ENCODE measurements at places on chromosomes 6 and 20.

DNA sequence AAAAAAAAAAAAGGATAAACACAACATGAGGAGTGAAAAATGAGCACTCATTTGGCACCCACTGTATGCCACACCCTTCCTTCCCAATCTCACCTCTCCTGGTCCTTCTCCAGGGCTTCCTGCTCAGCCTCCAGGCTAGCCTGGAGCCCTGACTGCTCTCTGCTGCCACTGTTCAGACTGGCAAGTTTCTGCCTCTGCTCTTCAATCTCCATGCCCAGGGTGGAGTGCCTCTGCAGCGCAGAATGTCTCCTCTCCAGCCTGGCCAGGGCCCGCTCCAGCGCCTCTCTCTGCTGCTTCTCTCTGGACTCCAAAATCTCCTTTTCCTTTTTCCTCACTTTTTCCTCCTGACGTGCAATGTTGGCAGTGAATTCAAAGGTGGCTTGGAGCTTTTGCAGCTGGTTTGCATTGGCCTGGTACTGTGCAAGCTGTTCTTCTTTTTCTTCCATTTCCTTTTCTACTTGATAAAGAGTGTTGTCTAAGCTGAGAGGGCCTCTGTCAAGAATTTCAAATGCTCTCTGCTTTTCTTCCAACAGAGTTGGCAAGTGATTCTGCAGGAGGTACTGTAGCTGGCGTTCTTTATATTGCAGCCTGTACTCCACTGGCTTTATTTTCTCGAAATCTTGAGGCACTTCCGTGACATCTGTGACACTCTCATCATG lies 194.4 kb downstream of the KIF16B start:
- DNase-seq = no peak
- H3K4me1 ChIP-seq = no peaks in the 10 kb centered on the region
- H3K36me3 ChIP-seq = peaks cover 6% of the 10 kb centered on the region

DNA sequence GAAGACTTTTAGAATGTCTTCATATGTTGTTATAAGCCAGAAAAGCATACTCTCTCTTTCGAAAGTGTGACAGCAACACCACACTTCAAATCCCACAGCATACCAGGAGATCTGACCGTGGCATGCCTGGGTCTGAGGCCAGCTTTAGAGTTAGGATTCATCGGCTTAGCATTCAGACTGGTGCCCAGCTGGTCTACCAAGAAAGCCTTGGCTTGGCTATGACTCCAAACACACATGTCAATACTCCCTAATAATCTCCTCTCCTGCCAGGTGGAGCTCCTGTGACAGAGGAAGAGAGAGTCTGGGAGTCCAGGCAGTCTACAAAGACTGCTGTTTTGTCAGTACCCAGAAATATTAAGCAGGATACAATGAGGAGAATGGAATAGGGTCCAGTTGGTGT lies 77.1 kb upstream of the MAN1A1 start:
- no peak for DNase-seq
- H3K27me3 ChIP-seq = no peaks in the 10 kb centered on the region
- H3K4me3 ChIP-seq = no peak overlapping the region
- H3K4me1 ChIP-seq = no peaks in the 10 kb centered on the region
- H3K36me3 ChIP-seq = no peaks in the 10 kb centered on the region

DNA sequence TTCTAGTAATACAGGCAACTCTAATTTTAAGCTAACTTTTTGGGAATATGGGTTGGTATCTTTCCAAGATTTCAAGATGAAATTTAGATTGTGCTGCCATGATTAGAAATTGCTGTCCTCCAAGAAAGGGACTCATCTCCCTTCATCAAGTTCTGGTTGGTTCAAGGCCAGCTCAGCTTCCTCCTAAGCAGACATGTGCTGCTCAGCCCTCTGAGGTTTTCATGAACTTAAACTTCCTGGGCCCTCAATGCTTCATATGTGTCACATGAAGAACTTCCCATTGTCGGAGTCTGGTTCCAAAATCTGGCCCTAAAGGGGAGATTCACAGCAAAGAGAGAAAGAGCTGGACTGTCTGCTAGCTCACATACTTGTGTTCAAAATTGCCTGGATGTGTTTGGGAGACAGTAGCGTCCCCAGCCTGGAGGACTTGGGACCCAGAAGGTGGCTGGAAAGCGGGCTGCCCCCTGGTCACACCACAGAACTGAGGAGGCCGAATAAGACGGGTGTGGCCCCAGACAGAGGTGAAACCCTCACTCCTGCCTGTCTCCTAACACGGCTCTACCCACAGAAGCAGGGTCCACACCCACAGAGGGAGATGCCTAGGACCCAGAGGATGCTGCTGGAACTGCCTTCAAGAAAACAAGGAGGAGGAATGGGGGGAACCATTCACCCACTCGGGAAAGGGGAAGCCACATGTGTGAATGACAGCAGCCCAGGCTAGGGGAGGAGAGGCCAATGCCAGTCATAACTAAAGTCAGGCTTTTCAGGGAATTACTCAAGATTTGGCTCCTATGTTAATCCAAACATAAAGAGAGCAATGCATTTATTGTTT lies 54.3 kb upstream of the GPR31 start:
- H3K4me3 ChIP-seq = no peak overlapping the region
- H3K36me3 ChIP-seq = no peaks in the 10 kb centered on the region
- no peak for DNase-seq
- no peak overlapping the region for H3K27ac ChIP-seq
- H3K27me3 ChIP-seq = peaks cover 1% of the 10 kb centered on the region

- DNase-seq = no peak
- no peaks in the 10 kb centered on the region for H3K36me3 ChIP-seq
- no peak overlapping the region for H3K27ac ChIP-seq
- no peaks in the 10 kb centered on the region for H3K4me1 ChIP-seq
- peaks cover 1% of the 10 kb centered on the region for H3K27me3 ChIP-seq
- H3K4me3 ChIP-seq = no peak overlapping the region
Measured at GRCh38 chr6:168581236-168581635, 140.3 kb downstream of the SMOC2 start.

DNA sequence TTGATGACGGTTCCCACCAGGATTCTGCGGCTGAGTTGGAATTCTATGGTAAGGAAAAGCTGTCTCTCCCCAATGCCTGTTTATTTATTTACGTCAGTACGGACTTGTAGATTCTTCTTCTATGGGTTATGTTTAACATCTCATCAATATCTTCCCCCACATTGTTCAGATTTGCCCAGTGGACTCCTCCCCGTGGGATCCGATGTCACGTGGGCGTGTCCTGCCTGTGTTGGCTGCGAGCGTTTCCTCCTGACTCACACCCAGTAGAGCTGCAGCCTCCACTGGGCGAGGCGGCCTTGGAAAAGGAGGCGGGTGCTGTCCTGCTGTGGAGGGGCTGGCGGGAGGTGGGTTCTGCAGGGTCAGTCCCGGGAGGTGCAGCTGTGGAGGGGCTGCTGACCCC lies 46.8 kb upstream of the SLCO4A1 start:
- DNase-seq = peak; percentile 31
- H3K27ac ChIP-seq = no peak overlapping the region
- H3K4me1 ChIP-seq = no peaks in the 10 kb centered on the region
- no peak overlapping the region for H3K4me3 ChIP-seq
- no peaks in the 10 kb centered on the region for H3K36me3 ChIP-seq
- H3K27me3 ChIP-seq = peaks cover 39% of the 10 kb centered on the region

DNA sequence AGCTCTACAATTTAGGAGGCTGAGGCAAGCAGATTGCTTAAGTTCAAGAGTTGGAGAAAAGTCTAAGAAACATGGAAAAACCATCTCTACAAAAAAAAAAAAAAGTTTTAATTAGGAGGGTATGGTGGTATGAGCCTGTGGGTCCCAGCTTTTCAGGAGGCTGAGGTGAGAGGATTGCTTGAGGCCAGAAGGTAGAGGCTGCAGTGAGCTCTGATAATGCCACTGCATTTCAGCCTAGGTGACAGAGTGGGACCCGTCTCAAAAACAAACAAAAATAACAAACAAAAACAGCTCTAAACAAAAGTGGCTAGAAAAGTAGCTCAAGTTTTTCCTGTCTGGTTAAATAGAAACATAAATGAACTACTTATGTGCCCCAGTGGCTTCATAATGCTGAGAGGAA lies 2133.6 kb upstream of the DEFB115 start:
- no peak overlapping the region for H3K4me3 ChIP-seq
- H3K4me1 ChIP-seq = no peaks in the 10 kb centered on the region
- no peak for DNase-seq
- no peaks in the 10 kb centered on the region for H3K27me3 ChIP-seq
- H3K27ac ChIP-seq = no peak overlapping the region

DNA sequence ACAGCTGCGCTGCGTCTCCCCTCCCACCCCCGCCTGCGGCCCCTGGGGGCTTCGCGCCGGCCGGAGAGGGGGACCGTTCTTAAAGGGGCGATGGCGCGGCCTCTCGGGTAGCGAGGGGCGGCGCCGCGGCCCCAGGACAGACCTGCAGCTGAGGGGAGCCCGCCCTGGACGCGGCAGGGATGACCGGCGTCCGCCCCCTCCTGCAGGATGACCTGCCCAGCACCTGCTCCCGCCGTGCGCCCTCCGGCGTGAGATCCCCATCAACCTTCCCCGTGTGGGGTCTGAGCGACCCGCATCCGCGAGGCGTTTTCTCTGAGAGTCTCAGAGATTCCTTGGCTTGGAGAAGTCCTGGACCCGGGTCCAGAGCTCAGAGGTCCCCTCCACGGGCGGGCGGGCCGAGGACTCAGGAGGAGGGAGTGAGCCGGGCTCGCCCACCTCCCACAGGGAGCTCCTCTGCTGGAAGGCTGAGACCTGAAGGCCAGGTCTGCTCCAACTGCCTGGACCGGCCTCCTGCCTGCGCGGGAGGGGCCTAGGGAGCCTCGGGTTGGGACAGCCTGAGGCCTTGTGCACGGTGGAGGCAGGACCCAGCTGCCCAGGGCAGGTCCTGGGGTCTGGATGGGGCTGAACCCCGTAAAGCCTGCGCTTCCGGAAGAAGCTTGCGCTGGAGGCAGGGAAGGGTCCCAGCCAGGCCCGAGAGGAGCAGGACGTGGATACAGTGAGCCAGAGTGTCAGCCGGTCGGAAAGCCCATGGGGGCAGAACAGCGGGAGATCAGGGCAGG lies 532 bp upstream of the NKAIN4 start:
- H3K4me3 ChIP-seq = no peak overlapping the region
- peaks cover 4% of the 10 kb centered on the region for H3K4me1 ChIP-seq
- no peaks in the 10 kb centered on the region for H3K36me3 ChIP-seq
- H3K27ac ChIP-seq = no peak overlapping the region
- peaks cover 37% of the 10 kb centered on the region for H3K27me3 ChIP-seq

DNA sequence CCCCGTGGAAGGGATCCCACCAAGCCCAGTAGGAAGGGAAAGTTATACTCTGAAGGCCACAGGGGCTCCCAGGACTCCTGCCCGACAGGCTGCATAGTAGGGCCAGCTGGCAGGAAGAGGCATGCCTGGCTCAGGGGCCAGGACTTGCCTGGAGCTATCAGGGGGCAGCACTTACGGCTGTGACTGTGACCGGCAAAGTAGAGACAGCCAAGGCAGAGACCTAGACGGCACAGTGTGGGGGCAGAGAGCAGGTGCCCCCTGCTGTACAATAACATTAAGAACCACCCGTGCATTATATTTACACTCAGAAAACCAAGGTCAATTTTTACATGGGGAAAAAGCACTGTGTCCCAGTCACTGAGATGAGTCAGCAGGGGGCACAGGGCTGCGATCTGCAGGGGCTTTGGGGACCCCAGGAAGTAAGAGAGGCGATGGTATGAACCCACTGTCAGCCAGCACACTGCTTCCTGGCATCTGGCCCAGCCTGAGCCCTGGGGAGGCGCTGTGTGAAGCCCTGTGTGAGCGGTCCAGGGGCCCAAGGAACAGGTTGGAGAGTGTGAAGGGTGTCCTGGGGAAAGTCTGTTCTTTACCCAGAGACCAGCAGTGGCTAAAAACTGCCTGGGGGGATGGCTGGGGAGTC lies 9.9 kb downstream of the CCDC167 start:
- peaks cover 15% of the 10 kb centered on the region for H3K36me3 ChIP-seq
- H3K27me3 ChIP-seq = no peaks in the 10 kb centered on the region
- peak; percentile 55 for DNase-seq
- H3K4me1 ChIP-seq = peaks cover 68% of the 10 kb centered on the region

DNA sequence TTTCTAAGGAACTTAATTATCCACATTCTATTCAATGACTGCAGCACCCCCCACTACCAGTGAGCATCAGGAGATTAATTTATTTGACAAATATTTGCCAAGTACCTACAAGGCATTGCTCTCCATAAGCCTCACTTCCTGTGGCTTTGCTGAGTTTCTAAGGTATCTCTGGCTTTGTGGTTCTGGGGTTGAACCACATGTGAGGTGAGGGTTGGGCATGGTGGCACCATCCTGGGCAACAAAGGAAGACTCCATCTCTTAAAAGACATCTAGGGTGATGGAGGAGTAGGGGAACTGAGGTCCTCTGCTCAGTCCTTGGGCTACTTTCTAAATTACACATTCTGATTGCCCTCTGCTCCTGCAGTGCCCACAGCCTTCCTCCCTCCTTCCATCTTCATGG lies 25.5 kb upstream of the WFDC2 start:
- peak; percentile 50 for DNase-seq
- H3K4me3 ChIP-seq = no peak overlapping the region
- H3K27me3 ChIP-seq = peaks cover 6% of the 10 kb centered on the region
- no peak overlapping the region for H3K27ac ChIP-seq
- peaks cover 2% of the 10 kb centered on the region for H3K36me3 ChIP-seq
- peaks cover 22% of the 10 kb centered on the region for H3K4me1 ChIP-seq

DNA sequence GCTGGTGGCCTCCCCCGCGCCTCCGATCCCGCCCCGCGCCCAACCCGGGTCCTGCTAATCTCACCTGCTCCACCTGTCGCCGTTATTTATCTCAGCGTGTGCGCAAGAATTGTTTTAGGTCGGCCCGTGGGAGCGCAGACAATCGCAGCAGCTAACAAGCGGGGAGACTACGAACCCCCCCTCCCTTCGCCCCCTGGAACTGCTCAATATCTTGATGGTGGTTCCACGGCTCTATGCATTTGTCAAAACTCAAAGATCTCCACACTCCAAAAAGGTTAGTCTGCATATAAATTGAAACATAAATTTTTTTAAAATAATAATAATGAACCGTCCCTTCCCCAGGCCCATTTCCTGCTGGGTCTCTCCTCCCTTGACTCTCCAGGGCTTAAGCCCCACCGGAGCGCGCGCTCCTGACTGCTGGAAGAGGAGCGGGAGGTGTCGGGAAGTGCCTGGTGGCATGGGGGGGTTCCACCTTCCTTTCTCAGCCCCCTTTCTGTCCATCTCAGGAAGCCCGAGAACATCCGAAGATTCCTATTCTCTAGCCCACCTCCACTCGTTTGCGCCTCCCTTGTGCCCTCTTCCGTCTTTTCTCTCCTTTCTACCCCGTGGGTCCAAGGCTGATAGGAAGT lies 1.6 kb upstream of the MDGA1 start:
- H3K27me3 ChIP-seq = peaks cover 28% of the 10 kb centered on the region
- no peak for DNase-seq
- H3K4me1 ChIP-seq = peaks cover 15% of the 10 kb centered on the region
- no peak overlapping the region for H3K27ac ChIP-seq
- no peaks in the 10 kb centered on the region for H3K36me3 ChIP-seq

GRCh38 chr6:106037060-106037459 lies 49.1 kb upstream of the PRDM1 start:
- peak overlapping the region; percentile 47 for H3K27ac ChIP-seq
- DNase-seq = no peak
- no peaks in the 10 kb centered on the region for H3K27me3 ChIP-seq
- peaks cover 9% of the 10 kb centered on the region for H3K4me1 ChIP-seq
- H3K36me3 ChIP-seq = peaks cover 8% of the 10 kb centered on the region

DNA sequence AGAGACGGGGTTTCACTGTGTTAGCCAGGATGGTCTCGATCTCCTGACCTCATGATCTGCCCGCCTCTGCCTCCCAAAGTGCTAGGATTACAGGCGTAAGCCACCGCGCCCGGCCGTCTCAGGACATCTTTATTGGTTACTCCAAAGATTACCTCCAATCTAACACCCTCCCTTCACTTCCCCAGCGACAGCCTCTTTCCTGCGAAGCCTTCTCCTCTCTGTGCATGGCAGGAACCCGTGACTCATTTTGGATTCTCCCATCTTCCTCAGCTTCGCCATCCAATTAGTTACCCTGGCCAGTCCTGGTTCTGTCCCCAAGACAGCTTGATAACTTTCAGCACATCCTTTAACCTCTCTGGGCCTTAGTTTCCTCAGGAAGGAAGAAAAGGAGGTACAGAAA lies 51.3 kb upstream of the TOX2 start:
- H3K27me3 ChIP-seq = peaks cover 1% of the 10 kb centered on the region
- H3K4me3 ChIP-seq = no peak overlapping the region
- H3K27ac ChIP-seq = no peak overlapping the region
- DNase-seq = no peak
- no peaks in the 10 kb centered on the region for H3K36me3 ChIP-seq
